Fibroblast of skin of left quadriceps (primary cell): ENCODE measurements at places on chromosomes 5 and 9.

DNA sequence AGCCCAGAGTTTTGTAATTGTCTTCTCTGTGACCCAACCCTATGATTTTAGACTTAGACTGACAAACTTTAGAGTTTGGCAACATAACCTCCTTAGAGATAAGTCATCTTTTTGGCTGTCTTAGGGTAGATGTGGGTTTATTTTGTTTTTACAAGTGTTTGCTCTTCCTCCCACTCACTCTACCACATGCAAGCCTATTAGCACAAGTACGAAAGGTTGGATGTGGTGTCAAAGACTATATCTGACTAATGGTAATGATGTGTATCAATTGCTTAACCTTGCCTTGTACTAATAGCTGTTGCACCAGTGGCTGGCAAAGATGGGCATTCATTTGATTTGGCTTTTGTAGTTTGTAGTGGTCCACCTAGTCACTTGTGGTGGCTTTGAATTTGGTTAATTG, 46.5 kb downstream of the SLC25A46 start:
- DNase-seq, result no peak

GRCh38 chr9:18905883-18906629, 127.0 kb downstream of the SAXO1 start:
- no peak for DNase-seq

GRCh38 chr9:132849185-132849706, 28.8 kb downstream of the AK8 start:
- DNase-seq, result no peak

GRCh38 chr9:131120620-131121228, 4.7 kb upstream of the NUP214 start:
- DNase-seq, result no peak

GRCh38 chr5:2191972-2192371, 309.2 kb upstream of the IRX4 start:
- DNase-seq, result no peak

DNA sequence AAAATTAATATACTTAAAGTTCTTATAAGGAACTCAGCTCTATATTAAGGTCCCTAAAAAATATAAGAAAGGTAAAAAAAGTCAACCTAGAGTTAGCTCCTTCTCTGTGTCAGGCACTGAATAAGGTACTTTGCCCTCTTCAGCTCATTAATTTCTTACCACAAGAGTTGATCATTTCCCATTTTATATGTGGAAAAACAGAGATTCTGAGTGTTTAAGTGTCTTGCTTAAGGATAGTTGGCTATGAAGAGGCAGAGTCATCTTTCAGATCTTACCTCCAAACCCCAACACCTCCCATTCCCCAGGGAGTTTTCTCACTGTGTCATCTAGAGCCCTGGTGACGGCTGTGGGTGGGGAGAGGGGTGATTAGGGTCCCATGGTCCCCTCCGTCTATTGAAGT, 40.6 kb downstream of the INSYN2B start:
- no peak for DNase-seq

DNA sequence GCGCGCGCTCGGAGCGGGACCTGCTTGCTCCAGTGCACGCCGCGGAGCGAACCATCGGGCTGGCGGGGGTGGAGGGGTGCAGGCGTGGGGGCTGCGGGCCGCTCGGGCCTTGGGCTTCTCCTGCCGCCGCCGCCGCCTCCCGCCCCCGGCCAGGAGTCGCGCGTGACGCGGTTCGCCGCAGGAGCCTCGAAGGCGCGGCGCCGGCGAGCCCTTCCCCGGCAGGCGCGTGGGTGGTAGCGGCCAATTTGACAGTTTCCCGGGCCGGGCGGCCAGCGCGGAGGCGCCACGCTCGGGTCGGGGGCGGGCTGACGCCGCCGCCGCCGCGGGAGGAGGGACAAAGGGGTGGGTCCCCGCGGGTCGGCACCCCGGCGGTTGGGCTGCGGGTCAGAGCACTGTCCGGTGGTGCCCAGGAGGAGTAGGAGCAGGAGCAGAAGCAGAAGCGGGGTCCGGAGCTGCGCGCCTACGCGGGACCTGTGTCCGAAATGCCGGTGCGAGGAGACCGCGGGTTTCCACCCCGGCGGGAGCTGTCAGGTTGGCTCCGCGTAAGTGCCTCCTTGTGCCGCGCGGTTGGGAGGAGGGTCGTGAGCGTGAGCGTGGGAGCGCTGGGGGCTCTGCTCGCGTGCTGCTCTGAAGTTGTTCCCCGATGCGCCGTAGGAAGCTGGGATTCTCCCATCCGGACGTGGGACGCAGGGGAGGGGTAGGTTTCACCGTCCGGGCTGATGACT, at the start of gene TJP2:
Gene TJP2, plus strand, starts transcription at position 387 of the 725 bp plus-strand sequence. Its CDS starts 96 bp downstream, at position 483.
- no peak for DNase-seq

DNA sequence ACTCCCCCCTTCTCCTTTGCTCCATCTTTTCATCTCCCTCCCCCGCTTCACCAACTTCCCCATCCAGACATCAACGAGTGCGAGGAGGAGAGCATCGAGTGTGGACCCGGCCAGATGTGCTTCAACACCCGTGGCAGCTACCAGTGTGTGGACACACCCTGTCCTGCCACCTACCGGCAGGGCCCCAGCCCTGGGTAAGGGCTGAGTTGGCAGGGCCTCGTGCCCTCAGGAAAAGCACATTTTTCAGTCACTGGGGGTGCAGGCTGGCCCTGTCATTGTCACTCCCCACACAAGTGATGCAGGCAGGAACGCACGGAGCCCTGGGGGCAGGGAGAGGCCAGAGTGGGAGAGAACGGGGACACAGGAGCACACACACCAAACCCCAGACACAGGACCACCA, 12.4 kb upstream of the ASS1 start:
- no peak for DNase-seq

DNA sequence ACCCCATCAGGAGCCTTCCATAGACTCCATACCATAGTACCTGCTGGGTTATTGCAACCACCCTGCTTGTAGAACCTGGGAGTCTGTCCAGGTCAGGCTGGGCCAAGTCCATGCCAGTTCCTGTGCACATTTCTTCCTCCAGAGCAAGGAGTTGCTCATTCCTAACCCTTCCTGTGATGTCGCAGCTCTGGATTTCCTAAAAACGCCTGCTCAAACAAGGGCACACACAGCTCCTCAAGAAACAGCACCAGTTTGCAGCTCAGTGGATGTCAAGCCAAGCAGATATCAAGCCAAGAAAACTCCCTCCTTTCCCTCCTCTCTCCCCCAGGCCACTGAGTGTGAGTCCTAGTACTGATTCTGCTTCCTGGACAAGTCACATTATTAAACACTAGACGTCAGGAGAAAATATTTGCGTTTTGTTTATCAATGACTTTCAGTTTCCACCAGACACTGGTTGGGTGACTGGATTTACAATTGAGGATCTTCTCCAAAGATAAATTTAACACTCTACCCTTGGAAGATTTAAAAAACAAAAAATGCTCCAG, 59.6 kb downstream of the SLC1A1 start:
- no peak for DNase-seq

- DNase-seq, result peak; percentile 72
These were observed 6.2 kb upstream of the KLF9 start for GRCh38 chr9:70420441-70421271.

DNA sequence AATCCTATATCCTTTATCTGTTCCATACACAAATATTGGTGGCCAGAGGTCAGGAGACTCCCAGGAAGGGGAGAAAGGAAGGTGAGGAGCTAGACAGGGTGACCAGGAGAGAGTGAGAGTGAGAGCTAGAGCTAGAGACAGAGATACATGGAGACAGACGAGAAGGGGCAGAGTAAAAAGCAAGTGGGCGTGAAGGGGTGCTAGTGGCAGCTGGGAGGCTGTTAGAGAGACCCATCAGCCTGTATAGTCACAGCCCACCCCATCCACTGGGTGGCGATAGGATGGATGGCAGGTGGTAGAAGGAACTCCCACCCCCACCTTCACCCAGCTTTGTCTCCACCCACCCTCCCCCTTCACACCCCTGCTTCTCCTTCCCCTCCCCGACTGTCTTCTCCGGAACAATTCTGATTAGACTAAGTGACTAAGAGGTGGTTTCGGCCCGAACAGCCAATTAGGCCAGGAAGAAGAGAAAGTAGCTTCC, 32.8 kb downstream of the PCDH1 start:
- no peak for DNase-seq

DNA sequence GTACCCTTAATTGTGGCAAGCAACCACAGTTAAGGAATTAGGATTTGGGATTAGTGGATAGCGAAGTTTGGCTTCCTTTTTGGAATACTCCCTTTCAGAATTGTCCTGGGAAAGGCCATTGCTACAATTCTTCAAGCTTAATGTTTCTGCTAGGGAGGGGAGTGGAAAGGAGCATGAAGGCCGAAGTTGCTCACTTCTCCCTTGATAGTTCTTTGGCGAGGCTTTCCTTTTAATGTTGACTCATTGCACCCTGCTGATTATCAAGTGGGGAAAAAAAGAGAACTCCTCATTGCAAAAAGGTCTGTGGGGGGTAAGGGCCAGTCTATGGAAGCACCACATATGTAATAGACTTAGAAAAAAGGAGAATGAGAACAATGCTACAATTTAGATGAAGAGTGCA, 30.7 kb downstream of the GRIN3A start:
- DNase-seq, result no peak

DNA sequence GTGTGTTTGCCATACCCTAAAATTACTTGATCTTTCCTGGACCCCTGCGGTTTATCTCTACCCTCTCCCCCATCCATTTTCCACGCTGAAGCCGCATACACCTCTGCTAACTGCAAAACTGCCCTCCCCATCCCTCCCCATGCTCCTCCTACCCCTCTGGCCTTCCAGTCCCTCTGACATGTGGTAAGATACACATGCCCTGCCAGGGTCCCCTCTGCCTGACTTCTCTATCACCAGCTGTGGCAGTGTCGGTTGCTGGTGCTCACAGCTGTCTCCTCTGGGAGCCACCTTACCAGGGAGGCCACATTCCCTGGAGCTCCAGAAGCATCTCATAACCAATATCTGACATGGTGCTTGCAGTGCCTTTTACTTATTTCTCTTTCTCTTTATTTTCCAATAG, 58.9 kb upstream of the COL15A1 start:
- DNase-seq, result no peak

DNA sequence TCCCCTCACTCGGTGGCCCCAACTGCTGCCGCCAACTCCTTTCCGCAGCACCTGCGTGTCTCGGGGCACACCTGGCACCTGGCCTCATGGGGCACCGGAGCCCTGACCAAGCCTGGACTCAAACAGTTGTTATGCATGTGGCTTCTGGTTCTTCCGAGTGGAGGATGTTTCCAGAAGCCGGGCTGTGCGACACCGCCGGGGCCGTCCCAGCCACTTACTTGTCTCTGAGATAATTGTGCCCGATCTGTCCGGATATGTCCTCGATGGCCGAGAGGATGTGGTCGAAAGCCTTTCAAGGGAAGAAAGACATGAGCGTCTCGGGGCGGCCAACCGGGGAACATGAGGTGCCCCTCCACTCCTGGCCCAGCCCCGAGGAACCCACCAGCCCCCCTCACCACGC, 38.4 kb downstream of the EXOC3 start:
- DNase-seq, result no peak

DNA sequence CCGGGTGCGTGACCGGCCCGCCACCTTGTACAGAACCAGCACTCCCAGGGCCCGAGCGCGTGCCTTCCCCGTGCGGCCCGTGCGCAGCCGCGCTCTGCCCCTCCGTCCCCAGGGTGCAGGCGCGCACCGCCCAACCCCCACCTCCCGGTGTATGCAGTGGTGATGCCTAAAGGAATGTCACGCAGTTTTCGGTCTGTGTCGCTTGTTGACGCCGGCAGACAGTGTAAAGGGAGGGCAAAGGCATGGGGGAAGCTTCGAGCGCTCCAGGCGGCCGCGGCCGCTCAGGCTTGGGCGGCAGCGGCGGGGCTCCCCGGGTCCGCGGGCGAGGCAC, 1.3 kb downstream of the LRRC26 start:
- no peak for DNase-seq

DNA sequence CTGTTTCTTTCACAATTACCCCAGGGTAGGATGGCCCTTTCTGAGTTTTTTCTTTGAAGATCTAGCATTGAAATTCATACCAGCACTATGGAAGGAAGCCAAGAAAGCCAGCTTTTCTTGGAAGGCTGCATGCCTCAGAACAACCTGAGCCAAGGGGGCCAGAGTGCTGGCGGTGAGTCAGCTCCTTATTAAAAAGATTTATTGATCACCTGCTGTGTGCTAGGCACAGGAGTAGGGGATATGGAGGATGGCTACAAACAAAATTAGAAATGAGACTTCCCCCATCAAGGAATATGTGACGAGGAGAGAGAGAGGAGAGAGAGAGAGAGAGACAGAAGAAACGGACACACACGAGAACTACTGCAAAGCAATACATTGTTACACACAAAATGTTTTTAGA, 184.6 kb upstream of the PUM3 start:
- peak; percentile 24 for DNase-seq

- peak; percentile 4 for DNase-seq
These were observed 461.5 kb downstream of the ANXA1 start for GRCh38 chr9:73613092-73613701.

DNA sequence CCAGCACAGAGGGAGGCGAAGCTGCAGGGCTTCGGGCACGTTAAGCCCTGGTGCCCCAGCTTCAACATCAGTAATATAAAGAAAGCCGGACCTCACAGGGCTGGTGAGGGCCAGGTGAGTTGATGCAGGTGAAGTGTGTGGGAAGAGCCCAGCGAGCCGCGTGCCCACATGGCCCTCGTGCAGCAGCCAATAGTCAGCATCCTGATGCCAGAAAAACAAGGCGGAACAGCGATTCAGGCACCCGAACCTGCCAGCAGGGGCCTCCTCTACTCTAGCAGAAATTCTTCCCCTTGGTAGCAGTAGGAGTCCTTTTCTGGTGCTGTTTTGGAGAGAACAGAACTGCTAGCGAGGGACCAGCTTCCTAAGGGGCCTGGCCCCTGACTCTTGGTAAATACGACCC, 7.8 kb downstream of the MED10 start:
- DNase-seq, result no peak

GRCh38 chr5:28766565-28767158, 1728.3 kb upstream of the CDH9 start:
- peak; percentile 39 for DNase-seq

GRCh38 chr5:172929371-172929838, 29.8 kb upstream of the RPL26L1 start:
- DNase-seq, result no peak

- DNase-seq, result no peak
These were observed 30.4 kb upstream of the TCF7 start for GRCh38 chr5:134084022-134084565.

GRCh38 chr9:136282272-136282861, 21.5 kb downstream of the CCDC187 start:
- DNase-seq, result no peak

- DNase-seq, result no peak
These were observed 163.6 kb downstream of the LRRC70 start for GRCh38 chr5:62742207-62742606.
